EH (cell line): ENCODE measurements at places on chromosomes 11 and 22.

DNA sequence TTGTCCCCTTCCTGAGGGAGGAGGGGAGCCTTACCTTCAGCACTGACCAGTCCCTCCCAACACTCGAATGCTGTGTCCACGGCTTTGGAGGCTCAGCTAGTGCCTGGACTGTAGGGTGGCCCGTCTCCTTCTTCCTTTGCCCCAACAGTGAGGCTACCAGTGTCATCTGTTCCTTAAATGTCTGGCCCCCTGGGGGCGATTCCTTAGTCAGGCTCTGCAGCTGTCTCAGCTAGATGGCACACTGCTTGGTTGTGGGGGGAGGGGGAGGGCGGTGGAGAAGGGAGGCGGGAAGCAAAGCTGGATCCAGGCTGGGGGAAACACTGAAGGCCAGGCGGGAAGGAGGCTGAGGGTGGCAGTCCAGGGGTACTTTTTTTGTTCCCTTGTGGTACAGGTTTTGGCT, at the start of gene IGSF22:
Gene IGSF22, minus strand, starts transcription at position 149 of the 400 bp plus-strand sequence. CDS start 1,952 bp downstream, outside the sequence.
- DNase-seq: no peak

DNA sequence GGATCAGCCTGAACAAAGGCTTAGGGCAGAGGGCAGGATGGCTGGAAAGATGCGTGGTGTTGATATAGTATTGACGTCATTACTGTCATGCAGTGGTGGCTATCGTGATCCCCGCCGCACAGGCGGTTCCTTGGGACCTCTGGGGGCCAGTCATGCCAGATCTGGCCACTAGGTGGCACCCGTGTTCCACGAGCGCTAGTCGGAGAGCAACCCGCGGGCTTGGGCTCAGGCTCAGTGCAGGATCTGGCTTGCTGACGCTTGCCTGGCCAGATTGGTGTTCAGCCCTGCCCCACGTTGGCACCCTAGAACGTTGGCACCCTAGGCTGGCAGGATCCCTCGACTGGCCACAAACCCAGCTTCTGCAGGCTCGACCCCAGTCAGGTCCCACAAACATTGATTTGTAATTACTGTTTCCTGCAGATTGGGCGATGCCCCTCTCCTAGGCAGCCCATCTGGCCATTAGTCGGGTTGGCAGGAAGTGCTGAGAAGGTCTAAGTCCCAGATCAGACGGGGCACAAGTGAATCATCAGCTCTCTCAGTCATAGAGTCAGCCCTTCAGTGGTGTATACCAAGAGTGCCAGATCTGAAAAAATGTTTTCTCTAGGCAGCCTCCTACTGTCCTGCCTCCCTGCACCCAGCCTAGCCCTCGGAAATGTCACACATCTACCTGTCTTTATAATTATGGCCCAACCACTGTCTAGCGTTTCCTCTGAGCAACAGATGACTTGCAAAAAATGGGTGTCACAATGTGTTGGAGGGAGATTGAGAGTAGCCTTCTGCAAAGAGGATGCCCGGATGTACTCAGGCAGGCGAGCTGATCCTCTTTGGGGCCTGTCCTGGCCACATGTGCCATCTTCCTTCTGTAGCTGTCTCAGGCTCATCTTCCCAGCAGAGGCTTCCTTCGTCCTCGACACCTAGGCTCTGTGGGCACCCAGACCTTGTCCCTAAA, 315.3 kb downstream of the TMEM135 start:
- DNase-seq: peak; percentile 88

- peak; percentile 94 for DNase-seq
Measured at GRCh38 chr11:74325649-74326645, 14.5 kb upstream of the P4HA3 start.

DNA sequence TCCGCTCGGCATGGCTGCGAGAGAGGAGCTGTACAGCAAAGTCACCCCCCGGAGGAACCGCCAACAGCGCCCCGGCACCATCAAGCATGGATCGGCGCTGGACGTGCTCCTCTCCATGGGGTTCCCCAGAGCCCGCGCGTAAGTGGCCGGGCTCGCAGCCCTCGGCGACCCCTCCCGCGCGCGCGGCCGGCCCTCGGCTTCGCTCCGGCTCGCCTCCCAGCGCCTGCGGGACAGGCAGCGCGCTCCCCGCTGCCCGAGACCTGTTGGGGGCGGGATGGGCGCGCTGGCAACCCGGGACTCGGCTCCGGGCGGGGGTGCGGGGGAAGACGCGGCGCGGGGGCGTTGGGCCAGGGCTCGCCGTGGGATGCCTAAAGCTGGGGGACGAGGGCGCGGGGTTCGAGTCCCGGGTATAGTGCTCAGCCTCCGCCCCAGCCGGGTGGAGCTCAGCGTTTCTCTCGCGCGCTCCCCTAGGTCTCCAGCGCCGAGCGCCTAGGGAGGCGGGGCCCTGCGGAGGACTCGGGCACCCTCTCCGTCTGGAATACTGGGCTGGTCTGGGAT, 630 bp downstream of the UBASH3B start:
- DNase-seq: peak; percentile 75

DNA sequence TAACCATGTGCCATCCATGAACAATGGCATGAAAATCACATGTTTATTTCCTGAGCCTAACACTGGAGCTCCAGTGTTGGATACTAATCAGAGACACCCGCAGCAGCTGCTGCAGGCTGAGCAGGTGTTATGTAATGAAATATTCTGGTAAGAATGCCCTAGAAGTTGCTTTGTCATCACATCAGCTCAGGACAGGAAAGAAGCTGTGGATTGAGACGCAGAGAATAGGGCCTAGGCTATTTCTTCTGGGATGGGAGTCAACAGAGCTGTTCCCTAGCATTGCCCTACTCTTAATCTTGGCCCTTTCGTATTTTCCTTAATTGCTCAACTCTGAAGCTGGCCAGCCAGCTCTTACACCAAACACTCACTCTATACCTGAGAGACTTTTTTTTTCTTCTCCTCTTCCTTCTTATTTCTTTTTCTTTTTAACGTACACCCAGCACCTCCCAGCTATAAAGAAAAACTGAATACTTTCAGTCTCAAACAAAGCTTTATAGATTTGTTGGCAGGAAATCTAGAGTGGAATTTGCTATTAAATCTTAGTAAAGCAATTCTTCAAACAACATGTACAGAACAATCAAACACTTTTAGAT, 31.9 kb downstream of the RASSF10 start:
- DNase-seq: no peak

DNA sequence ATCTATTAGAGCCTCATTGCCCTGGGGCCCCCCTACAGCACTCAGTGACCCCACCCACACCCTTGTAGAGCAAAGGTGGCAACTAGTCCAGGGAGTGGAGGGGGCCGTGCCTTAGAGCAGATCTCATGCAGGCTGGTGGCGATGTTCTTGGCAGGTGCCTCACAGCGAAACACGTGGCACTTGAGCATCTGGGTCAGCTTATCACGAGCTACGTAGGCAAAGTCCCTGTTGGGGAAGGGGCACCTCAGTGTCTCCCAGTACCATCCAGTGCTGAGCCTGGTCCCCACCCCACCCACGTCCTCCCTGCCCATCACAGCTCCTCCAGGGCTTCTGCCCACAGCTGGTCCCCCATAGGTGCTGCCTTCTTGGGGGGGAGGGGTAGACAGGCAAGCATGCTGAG, 11.2 kb downstream of the SMPD1 start:
- no peak for DNase-seq

DNA sequence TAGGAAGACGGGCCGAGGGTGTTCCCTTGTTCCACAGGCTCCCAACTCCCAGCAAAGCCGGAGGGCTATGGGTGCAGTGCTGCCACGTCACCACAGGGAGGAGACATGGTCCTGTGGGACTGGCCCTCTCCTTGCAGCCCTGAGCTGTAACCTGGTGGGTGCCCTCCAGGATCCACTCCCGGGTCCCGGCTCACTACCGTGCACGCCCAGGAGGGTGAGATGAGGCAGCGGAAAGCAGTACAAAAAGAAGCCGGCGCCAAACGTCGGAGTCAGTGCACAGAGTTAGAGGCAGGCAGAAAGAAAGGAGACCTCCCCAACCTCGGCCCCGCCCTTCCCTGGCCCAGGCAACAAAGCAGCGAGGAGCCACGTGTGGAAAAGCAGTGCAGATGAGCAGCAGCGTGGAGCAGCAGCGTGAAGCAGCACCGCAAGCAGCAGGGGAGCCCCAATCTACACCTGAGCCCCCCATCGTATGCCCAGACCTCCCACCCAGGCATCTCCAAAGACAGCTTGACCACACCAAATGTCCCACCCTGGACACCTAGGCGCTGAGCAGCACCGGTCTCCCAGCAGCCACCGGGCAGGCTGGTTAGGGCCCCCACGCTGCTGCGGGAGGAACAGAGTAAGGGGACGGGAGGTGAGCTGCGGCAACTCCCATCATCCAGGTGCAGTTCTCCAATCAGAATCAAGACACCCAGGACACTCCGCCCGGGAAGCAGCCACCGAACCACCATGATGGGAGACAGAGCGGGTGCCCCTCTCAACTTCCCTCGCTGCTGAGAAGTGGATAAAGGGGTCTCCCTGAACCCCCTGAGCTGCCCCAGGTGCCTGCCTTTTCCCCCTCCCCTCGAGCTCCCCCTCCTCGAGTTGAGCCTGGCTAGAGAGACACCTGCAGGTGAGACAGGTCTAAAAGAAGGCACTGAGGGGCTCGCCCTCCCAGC, 28.8 kb downstream of the IGSF9B start:
- DNase-seq: peak; percentile 65

DNA sequence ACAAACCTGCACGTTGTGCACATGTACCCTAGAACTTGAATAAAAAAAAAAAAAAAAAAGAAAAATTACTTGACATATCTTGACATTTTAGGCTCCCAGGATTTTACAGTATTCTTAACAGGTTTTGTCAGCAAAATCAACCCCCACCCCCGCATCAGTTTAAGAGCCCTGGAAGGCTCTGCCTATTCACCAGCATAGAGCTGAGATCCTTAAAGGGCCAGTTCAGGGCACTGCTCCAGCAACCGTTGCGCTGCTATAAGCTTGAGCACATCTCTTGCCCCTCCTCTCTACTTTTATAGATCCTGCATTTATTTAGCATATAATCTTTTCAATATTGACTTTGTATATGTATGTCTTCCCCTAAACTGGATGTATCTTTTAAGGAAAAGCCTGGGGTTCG, 697 bp upstream of the PAFAH1B2 start:
- DNase-seq: peak; percentile 59

- peak; percentile 81 for DNase-seq
Measured at GRCh38 chr11:12802418-12803085, 128.3 kb downstream of the TEAD1 start.

- no peak for DNase-seq
Measured at GRCh38 chr11:114265122-114265878, 30.9 kb upstream of the NNMT start.

GRCh38 chr11:23314162-23314561, 453.9 kb upstream of the CCDC179 start:
- no peak for DNase-seq

DNA sequence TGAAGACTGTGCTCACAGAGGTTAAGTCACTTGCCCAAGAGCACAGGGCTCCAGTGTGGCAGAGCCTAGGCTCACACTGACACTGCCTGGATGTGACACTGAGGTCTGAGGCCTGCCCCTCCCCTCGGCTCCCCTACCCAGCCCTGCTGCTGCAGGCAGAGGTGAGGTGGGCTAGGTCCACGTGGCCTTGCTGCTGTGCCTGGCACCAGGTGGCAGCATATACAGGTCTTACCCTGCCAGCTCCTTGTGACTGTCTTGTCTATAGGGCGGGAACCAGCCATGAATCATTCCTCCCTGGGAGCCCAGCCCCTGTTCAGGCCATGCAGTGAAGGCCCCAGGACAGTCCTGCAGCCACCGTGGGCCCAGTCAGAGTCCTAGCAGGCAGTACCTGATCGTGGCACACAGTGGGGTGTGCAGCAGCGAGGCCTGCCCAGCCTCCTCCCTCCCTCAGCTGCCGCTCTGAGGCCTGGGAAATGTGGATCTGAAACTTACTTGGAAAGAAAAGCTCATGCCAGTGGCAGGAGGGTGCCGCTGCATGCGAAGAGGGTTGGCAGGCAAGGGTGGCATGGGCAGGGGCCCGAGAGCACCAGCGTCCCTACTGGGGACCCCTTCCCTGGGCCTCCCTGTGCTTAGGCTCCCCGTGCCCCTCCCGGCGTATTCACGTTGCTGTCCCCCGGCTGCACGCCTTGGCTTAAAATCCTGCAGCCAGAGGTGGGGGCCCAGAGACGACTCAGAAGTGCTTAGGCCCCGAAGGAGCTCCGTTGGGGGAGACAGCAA, 1.2 kb upstream of the CERK start:
- peak; percentile 83 for DNase-seq

- no peak for DNase-seq
Measured at GRCh38 chr11:65165410-65166317, 4.4 kb upstream of the SPDYC start.

GRCh38 chr11:72829178-72829577, 15.0 kb downstream of the ATG16L2 start:
- DNase-seq: no peak
